Inflammatory macrophage treated with lipopolysaccharide for 4 hours (primary cell): ENCODE measurements at places on chromosomes 5 and 9.

- no peak for DNase-seq
These were observed 12.0 kb upstream of the ASS1 start for GRCh38 chr9:130432796-130433167.

DNA sequence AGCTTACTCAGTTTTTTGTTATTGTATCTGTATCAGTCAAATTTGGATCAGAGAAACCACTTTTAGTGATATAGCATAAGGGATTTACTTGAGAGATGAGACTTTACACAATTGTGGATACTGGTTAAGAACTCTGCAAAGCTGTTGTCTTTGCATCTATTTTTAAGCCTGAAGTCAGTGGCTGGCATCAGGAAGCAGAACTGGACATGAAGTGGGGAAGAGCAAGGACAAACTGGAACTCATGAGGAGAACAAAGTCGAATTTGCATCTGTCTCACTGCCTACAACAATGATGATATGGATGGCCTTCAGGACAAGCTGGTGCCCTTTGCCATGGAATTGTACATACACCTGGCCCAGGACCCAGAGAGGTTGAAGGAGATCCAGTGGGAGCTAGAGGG lies 15.8 kb upstream of the MYORG start:
- no peak for DNase-seq

DNA sequence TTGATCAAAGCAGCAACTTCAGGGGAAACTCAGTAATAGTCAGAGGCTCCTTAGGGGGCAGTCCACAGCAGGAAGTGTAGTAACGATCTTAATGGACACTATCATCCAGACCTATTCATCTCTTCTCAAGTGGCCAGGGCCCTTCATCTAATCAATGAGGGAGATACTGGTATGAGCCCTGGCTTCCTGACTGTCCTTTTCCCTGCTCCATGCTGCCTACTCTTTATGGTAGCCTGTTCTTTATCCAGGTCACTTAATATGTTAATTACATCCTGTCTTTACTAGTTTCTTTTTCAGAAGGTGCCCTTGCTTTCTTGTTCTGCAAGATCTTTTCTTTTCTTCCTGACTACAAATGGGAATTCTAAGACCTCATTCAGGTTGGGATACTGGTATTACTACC lies 197.1 kb downstream of the CAVIN4 start:
- DNase-seq = no peak

- no peak for DNase-seq
These were observed 1695.4 kb upstream of the WWC1 start for GRCh38 chr5:166596043-166596442.

GRCh38 chr5:31757806-31758205 lies 118.9 kb downstream of the PDZD2 start:
- no peak for DNase-seq

GRCh38 chr9:89953824-89954615 lies 349.2 kb downstream of the GADD45G start:
- no peak for DNase-seq
